ENCODE measurements at places on chromosomes 7 and 10.

- no peak overlapping the region for H3K27ac ChIP-seq
- H3K27me3 ChIP-seq, result no peaks in the 10 kb centered on the region
- H3K4me1 ChIP-seq, result peaks cover 8% of the 10 kb centered on the region
- H3K36me3 ChIP-seq, result peaks cover 10% of the 10 kb centered on the region
Measured at GRCh38 chr7:6020371-6021286, 10.5 kb upstream of the ANKRD61 start.

DNA sequence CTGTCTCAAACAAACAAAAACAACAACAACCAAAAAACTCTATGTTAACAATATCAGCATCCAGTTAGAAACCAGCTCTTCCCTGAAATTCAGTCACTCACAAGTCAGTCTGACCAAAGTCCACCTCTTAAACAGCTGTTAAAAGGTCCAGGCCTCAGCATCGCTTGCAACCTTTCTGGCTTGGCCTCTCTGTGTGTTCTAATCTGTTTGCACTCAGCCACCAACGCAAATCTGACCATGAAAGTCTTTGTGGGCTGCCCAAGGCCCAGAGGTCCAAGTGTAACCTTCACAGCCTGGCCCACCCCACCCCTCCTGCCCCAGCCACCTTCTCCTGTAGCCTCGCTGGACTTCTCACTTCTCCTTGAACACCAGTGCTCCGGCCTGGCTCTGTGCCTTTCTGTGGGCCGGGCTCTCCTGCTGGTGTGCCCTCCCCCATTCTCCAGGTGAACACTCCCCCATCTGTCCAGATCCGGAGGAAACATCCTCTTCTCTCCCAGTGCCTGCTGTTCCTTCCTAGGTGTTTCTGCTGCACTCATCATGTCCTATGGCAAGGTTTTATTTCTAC lies 72.2 kb upstream of the EFCAB10 start:
- no peak overlapping the region for H3K4me3 ChIP-seq
- no peak for DNase-seq
- no peaks in the 10 kb centered on the region for H3K36me3 ChIP-seq
- peaks cover 7% of the 10 kb centered on the region for H3K4me1 ChIP-seq
- H3K27ac ChIP-seq, result no peak overlapping the region

- no peak for DNase-seq
- H3K4me3 ChIP-seq, result peak overlapping the region; percentile 84
- no peaks in the 10 kb centered on the region for H3K27me3 ChIP-seq
- peaks cover 4% of the 10 kb centered on the region for H3K4me1 ChIP-seq
Measured at GRCh38 chr10:27504808-27505460, 830 bp downstream of the RAB18 start.

DNA sequence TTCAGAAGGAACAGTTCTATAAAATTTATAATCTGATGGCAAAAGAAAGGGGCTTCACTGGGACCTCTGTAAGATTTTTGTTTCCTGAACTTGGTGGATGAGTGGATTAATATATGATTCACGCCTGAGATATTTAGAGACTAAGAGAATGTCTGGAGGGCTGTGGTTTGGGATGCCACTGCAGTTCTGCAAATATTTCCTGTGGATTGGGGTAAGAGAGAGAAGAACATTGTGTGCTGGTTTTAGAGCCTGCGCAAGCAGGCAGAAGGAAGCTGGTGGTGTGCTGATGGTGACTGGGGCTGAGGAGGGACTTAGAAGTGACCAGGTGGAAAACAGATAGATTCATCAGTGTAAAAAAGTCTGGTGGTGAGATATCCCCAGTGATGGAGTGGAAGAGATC lies 87.0 kb downstream of the SUGCT start:
- H3K36me3 ChIP-seq, result no peaks in the 10 kb centered on the region
- no peaks in the 10 kb centered on the region for H3K27me3 ChIP-seq
- DNase-seq, result no peak
- H3K27ac ChIP-seq, result no peak overlapping the region
- no peaks in the 10 kb centered on the region for H3K4me1 ChIP-seq
- H3K4me3 ChIP-seq, result no peak overlapping the region

DNA sequence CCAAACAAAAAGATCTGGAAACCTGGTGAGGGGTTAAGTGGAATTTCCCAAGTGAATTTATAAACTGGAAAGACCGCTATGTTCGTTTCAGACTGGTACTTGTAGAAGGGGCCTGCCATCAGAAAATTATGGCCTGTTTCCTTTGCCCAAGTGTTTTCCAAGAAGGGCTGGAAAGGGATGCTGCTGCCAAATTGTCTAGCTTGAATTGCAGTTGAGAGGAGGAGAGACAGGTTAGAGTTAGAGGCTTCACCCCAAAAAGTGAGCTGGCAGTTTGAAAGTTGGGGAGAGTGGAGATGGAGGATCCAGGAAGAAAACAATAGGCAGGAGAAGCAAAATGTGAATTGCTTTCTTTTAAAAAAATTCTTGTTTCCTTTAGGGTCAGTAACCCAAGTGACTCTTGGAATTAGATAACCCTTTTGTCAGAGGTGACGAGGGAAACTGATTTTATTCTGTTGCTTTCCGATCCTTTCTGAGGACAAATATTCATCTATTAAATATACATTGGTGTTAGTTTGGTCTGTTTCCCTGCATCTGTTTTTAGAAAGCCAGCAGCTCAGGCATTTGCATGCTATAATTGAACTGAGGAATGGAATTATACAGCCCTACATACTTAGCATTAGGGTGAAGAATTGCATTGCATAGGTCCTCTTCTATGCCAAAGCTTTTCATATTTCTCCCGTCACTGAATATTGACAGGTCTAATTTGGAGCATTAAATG lies 82.5 kb upstream of the PRR15 start:
- H3K4me3 ChIP-seq, result no peak overlapping the region
- H3K27ac ChIP-seq, result peak overlapping the region; percentile 63
- H3K36me3 ChIP-seq, result no peaks in the 10 kb centered on the region
- no peaks in the 10 kb centered on the region for H3K27me3 ChIP-seq
- DNase-seq, result no peak

GRCh38 chr7:43113622-43114457 lies 1.4 kb downstream of the HECW1 start:
- no peaks in the 10 kb centered on the region for H3K36me3 ChIP-seq
- no peaks in the 10 kb centered on the region for H3K4me1 ChIP-seq
- no peaks in the 10 kb centered on the region for H3K27me3 ChIP-seq
- DNase-seq, result no peak
- H3K4me3 ChIP-seq, result peak overlapping the region; percentile 32

DNA sequence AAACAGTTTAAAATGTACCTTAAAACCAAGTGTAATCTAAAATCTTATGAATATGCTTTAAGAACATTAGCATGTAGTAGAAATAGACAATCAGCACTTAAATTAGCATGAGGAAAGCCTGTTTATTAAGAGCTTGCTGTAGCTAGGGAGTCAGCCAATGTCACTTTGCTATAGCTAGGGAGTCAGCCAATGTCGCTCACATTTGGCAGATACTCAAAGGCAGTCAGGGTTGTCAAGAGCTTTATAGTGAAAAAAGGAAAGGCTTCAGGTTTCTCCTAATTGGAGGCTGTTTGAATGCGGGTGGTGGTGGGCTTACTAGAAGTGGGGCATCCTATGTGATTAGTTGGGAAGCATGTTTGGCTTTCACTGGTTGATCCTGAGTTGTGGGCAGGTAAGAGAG lies 226.2 kb upstream of the DGKB start:
- H3K4me1 ChIP-seq, result no peaks in the 10 kb centered on the region
- H3K36me3 ChIP-seq, result no peaks in the 10 kb centered on the region
- no peak overlapping the region for H3K27ac ChIP-seq
- no peaks in the 10 kb centered on the region for H3K27me3 ChIP-seq
- no peak for DNase-seq
- no peak overlapping the region for H3K4me3 ChIP-seq

DNA sequence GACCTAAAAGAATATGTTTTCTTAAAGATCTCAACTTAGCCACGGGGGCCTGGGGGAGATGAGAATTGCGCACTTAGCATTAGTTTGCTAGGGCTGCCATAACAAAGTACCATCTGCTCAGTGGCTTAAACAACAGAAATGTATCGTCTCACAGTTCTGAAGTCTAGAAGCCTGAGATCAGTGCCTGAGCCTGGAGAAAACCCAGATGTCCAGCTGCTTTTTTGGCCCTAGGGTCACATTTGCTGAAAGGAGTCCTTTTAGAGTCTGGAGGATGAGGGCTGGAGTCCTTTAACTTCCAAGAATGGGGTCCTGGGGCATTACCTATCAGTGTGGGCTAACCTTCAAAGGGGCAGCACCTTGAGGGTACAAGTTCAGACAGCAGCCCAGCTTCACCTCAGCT lies 48.2 kb downstream of the SMURF1 start:
- H3K36me3 ChIP-seq, result no peaks in the 10 kb centered on the region
- no peaks in the 10 kb centered on the region for H3K27me3 ChIP-seq
- peak overlapping the region; percentile 58 for H3K27ac ChIP-seq
- peaks cover 6% of the 10 kb centered on the region for H3K4me1 ChIP-seq
- H3K4me3 ChIP-seq, result no peak overlapping the region

DNA sequence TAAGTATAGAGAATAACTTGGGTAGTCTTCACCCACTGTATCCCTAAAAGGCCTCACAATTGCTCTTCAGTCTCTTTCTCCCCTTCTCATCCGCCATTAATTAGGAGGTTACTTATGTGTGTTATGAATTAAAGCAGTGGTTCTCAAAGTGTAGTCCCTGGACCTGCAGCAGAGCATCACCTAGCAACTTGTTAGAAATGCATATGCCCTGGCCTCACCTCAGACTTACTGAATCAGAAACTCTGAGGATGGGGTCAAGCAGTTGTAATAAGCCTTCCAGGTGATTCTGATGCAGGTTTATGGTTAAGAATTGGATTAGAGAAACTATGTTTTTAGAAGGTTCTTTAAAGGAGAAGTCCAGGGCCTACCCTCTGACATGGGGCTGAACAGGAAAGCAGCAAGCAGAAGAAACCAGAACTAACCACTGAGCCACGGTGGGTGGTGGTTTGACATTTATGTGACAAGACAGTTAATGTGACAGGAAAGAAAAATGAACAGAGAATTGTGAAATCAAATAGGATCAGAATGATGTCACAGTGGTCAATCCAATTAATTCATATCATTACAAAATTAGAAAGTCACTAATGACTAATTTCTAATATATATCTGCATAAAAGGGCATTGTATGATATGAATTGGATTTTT lies 37.6 kb downstream of the ENTPD1 start:
- H3K27me3 ChIP-seq, result no peaks in the 10 kb centered on the region
- DNase-seq, result no peak
- H3K4me3 ChIP-seq, result no peak overlapping the region

GRCh38 chr10:131173484-131174210 lies 137.9 kb downstream of the TCERG1L start:
- no peaks in the 10 kb centered on the region for H3K27me3 ChIP-seq

DNA sequence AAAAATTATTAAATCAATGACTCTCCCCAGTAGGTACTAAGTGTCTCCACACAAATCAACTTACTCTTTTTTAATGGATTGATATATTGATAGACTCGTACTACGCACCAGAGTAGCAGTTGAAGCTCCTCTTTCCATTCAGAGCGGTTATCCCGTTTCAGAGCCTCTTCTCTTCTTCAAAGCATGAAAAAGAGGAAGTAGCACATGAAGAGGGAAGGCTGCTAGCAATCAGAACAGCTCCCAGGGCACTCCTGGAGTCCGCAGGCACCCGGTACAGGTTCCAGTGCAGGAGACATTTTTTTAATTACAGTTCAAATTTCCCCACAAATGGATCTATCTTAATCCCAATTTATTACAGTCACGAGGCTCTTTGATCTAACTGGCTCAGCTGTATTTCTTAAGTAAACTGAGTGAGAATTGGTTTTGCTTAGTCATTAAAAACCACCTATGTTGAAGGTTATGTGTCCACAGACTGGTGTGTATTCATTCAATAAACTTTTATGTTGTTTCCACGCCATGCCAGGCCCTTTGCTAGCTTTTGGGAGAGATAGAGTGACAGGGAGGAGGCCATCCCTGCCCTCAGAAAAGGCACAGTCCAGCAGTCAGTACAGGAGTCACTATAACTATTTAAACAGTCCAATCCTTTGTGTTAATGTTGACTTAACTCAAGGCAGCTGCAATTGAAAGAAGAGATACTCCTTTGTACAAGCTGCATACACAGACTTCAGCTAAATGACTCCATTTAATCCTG lies 32.1 kb upstream of the CALN1 start:
- H3K27me3 ChIP-seq, result peaks cover 2% of the 10 kb centered on the region
- DNase-seq, result peak; percentile 33
- no peaks in the 10 kb centered on the region for H3K36me3 ChIP-seq
- no peak overlapping the region for H3K27ac ChIP-seq
- H3K4me1 ChIP-seq, result peaks cover 2% of the 10 kb centered on the region
- no peak overlapping the region for H3K4me3 ChIP-seq

- no peaks in the 10 kb centered on the region for H3K36me3 ChIP-seq
- no peak for DNase-seq
- H3K27ac ChIP-seq, result no peak overlapping the region
- H3K27me3 ChIP-seq, result no peaks in the 10 kb centered on the region
Measured at GRCh38 chr7:142025896-142026295, 30.2 kb downstream of the MGAM start.
